ENCODE measurements at places on chromosomes 2 and 18. TPM values are rescaled to one million over a fixed set of nuclear protein-coding genes. Genes with fewer than 3 reads are reported as not detected.
A peak's percentile ranks its signal among the peaks of the same experiment; 100 is the strongest.

- no peaks in the 10 kb centered on the region for H3K36me3 ChIP-seq
- peak overlapping the region; percentile 92 for H3K27ac ChIP-seq
- no peak for DNase-seq
- H3K4me3 ChIP-seq, result peak overlapping the region; percentile 91
These were observed 4.8 kb upstream of the ID2 start for GRCh38 chr2:8676921-8677645.

LGALSL gene
- total RNA-seq, result 26.8 TPM

GRCh38 chr2:158478816-158479215 lies 22.1 kb downstream of the PKP4 start:
- DNase-seq, result no peak
- no peak overlapping the region for H3K27ac ChIP-seq
- no peak overlapping the region for H3K4me3 ChIP-seq
- no peaks in the 10 kb centered on the region for H3K36me3 ChIP-seq
- H3K4me1 ChIP-seq, result no peaks in the 10 kb centered on the region
- H3K27me3 ChIP-seq, result no peaks in the 10 kb centered on the region

GRCh38 chr18:65990944-65991708 lies 240.3 kb downstream of the CDH7 start:
- no peak for DNase-seq
- no peaks in the 10 kb centered on the region for H3K27me3 ChIP-seq
- no peaks in the 10 kb centered on the region for H3K36me3 ChIP-seq
- no peak overlapping the region for H3K27ac ChIP-seq
- no peaks in the 10 kb centered on the region for H3K4me1 ChIP-seq

DNA sequence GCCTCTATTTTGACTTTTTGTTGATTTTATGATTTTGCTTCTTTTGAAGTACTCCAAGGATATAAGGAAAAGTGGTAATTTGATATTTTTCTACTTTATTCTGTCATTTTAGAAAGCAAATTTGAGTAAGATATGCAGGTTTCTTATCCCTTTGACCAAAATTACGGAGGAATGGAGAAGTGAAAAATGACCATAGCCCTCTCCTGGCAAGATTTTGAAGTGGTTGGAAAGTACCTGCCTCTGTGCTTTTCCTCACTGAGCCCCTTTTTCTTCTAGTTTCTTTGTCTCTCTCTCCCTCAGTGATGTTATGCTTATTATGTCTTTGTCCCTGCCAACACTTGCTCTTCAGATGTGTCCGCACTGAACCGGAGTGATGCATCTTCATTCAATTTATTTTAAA lies 898.1 kb downstream of the EPHA4 start:
- H3K27me3 ChIP-seq, result no peaks in the 10 kb centered on the region
- no peak overlapping the region for H3K4me3 ChIP-seq
- H3K36me3 ChIP-seq, result no peaks in the 10 kb centered on the region

DNA sequence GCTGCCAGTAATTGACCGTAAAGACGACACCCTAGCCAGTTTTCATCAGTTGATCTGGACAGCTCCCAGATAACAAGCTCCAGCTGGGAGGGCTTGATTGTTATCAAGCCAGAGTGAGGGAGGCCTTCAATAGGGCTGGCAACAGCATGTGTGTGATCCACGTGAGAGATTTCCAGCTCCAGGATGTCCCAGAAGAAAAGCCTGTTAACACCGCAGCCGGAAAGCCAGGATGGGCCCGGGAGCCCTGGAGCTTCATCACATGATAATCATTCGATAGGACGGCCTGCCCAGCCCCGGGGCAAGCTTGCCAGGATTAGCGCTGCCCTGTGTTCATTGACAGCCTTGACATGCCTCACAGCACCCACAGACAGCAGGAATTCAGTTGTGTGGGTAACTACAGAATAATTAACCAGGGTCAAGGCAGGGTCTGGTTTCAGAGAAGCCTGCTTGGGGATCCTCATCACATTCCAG lies 182.5 kb downstream of the C1D start:
- peaks cover 6% of the 10 kb centered on the region for H3K4me1 ChIP-seq
- H3K27me3 ChIP-seq, result no peaks in the 10 kb centered on the region
- no peaks in the 10 kb centered on the region for H3K36me3 ChIP-seq
- peak overlapping the region; percentile 36 for H3K27ac ChIP-seq

GRCh38 chr2:28583899-28584553 lies 88.2 kb downstream of the PLB1 start:
- no peak overlapping the region for H3K4me3 ChIP-seq
- H3K36me3 ChIP-seq, result no peaks in the 10 kb centered on the region
- H3K27me3 ChIP-seq, result no peaks in the 10 kb centered on the region

SIGLEC15 gene
- total RNA-seq, result 1.2 TPM

DNA sequence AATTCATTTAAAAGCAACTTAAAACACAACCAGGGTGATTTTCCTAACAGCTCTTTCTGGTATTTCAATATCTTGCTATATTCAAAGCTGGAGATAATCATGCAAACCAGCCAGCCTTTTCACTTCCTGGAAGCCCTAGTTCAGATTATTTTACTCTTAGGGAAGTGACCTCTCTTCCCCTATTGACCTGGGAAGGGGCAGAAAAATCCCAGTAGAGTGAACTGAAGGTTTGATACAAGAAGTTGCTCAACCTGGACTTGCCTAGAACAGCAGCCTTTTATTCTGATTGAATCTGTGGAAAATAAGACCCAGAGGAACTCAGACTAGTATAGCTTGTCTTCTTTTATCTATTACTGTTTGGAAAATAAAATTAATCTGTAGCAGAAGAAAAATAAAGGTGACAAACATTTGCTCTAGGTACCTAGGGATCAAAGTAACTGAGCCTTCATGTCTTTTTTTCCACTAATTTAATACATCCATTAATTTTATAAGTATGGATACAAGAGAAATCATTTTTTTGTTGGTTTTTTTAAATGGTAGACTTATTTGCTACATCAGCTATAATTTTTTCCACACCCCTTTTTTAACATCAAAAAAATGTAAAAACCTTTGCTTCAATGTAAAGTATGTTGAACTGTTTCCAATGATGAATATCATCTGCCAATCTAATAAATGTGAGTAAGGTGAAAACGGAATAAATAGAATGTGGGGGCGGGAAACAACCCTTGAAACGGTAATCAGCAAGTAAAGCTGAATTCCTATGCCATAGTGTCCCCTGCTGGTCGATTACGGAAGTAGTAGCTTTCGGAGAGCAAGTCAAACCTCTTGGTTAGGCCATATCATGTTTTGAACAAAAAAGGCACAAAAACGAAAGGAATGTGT lies 629.9 kb downstream of the NRXN1 start:
- no peaks in the 10 kb centered on the region for H3K36me3 ChIP-seq
- H3K4me3 ChIP-seq, result no peak overlapping the region
- no peaks in the 10 kb centered on the region for H3K4me1 ChIP-seq
- H3K27me3 ChIP-seq, result no peaks in the 10 kb centered on the region
- DNase-seq, result no peak

GRCh38 chr2:207854484-207855440 lies 85.1 kb upstream of the FZD5 start:
- no peak for DNase-seq
- H3K27me3 ChIP-seq, result no peaks in the 10 kb centered on the region
- H3K4me1 ChIP-seq, result no peaks in the 10 kb centered on the region
- no peak overlapping the region for H3K27ac ChIP-seq
